ENCODE measurements at places on chromosomes 12 and 14. TPM values are rescaled to one million over a fixed set of nuclear protein-coding genes. Genes with fewer than 3 reads are reported as not detected.

DNA sequence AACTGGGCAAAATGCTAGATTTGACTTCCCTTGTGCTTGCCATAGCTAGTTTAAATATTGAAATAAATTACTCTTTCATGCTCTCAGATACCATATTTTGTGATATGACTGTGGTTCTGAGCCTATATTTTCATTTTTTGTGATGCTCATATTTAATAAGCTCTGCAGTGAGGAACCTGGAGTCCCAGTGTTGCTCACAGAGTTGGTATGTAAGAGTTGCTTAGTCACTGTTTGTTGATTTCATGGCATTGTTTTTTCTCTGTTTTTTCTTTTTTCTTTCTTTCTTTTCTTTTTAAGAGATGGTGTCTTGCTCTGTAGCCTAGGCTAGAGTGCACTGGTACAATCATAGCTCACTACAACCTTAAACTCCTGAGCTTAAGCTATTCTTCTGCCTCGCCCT is 750.5 kb upstream of the TMEM132C start:
- H3K4me1 ChIP-seq: no peaks in the 10 kb centered on the region
- H3K4me3 ChIP-seq: no peak overlapping the region
- no peak overlapping the region for H3K27ac ChIP-seq
- H3K36me3 ChIP-seq: no peaks in the 10 kb centered on the region

- H3K27ac ChIP-seq: no peak overlapping the region
- no peaks in the 10 kb centered on the region for H3K36me3 ChIP-seq
- DNase-seq: peak; percentile 18
- H3K27me3 ChIP-seq: no peaks in the 10 kb centered on the region
- no peaks in the 10 kb centered on the region for H3K4me1 ChIP-seq
Measured at GRCh38 chr12:87815771-87816585, 213.2 kb downstream of the C12orf50 start.

GRCh38 chr12:116876151-116876869 is 4.9 kb downstream of the HRK start:
- H3K36me3 ChIP-seq: no peaks in the 10 kb centered on the region
- H3K4me3 ChIP-seq: no peak overlapping the region
- H3K27me3 ChIP-seq: peaks cover 70% of the 10 kb centered on the region
- DNase-seq: no peak
- H3K4me1 ChIP-seq: no peaks in the 10 kb centered on the region

DNA sequence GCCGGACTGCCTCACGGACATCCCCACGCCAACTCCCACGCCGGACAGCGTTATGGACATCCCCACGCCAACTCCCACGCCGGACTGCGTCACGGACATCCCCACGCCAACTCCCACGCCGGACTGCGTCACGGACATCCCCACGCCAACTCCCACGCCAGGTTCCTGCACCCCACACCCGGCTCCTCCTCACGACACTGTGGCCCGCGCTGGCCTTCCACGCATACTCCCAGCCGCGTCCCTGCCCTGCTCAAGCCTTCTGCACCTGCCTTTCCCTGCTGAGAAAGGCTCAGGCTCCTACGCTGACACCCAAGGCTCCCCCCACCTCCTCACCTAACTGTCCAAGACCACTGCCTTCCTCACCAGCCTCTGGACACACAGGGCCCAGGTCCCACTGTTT is 9.7 kb downstream of the CACNA2D4 start:
- H3K27ac ChIP-seq: no peak overlapping the region
- H3K4me1 ChIP-seq: no peaks in the 10 kb centered on the region
- no peak for DNase-seq
- no peak overlapping the region for H3K4me3 ChIP-seq
- H3K27me3 ChIP-seq: no peaks in the 10 kb centered on the region

DNA sequence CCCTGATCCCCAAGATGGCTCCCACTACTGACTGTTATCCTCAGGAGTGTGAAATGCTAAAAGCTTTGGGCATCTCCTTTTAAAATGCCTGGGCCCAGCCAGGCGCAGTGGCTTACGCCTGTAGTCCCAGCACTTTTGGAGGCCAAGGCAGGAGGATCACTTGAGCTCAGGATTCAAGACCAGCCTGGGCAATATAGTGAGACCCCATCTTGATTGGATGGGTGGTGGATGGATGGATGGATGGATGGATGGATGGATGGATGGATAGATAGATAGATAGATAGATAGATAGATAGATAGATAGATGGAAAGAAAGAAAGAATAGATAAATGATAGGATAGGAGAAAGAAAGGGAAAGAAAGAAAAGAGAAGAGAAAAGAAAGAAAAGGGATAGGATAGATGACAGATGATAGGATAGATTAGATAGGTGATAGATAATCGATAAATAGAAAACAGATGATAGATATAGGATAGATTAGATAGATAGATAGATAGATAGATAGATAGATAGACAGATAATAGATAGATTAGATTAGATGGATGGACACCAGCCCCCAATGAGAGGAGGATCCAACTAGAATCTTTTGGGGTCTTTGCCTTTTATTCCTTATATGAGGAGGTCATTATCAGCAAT is 9.5 kb downstream of the P2RX4 start:
- no peak overlapping the region for H3K27ac ChIP-seq
- no peak for DNase-seq
- no peak overlapping the region for H3K4me3 ChIP-seq
- no peaks in the 10 kb centered on the region for H3K36me3 ChIP-seq
- no peaks in the 10 kb centered on the region for H3K4me1 ChIP-seq

DNA sequence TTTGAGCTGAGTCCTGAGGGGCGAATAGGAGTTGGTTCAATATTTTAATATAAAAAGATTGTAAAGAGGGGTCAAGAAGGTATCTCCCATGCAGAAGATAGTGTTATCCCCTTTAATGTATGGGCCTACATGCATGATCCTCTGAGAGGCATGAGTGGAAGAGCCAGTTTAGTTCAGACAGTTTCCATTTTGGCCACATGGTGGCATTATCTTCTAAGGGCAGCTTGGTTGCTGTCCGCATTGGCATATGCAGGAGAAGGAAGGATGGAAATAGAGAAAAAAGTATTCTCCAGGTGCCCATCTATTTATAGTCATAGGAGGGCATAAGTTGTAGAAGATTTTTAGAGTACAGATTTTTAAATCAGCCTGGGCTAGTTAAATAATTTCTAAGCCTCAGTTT is 5.4 kb downstream of the SAMD4A start:
- no peak overlapping the region for H3K27ac ChIP-seq
- H3K27me3 ChIP-seq: no peaks in the 10 kb centered on the region
- no peak overlapping the region for H3K4me3 ChIP-seq
- peak; percentile 18 for DNase-seq

DNA sequence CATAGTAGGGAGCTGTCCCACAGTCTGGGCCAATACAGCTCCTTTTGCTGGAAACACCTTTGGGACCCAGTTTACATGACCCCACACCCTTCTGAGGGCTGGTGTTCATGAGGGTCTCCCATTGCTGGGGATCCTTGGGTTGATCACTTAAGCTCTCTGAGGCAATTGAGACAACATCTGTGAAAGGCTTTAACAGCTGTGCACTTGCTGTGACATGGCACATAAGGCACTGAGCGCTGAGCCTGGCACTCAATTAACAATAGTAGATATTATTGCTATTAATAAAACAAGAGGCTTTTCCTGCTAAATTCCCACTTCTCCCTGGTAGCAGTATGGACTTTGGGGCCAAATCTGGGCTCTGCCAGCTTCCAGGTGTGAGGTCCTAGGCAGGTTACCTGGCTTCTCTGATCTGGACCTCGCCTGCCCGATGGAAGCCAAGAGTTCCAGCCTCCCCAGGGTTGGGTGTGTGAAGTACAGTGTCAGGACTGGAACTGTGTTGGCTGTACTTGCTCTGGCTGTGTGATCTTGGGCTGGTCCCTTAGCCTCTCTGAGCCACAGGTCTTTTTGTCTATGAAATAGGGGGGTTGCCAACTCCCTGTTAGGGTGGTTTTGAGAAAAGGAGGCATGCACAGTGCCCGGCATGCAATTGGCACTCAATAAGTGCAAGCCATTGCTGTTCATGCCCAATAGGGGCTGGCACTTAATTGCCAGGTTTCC is 3.1 kb downstream of the SH2B3 start:
- H3K4me1 ChIP-seq: peaks cover 39% of the 10 kb centered on the region
- no peaks in the 10 kb centered on the region for H3K27me3 ChIP-seq
- H3K36me3 ChIP-seq: no peaks in the 10 kb centered on the region
- H3K27ac ChIP-seq: peak overlapping the region; percentile 71
- H3K4me3 ChIP-seq: no peak overlapping the region

GRCh38 chr14:69432364-69432763 is 33.9 kb downstream of the SLC39A9 start:
- no peaks in the 10 kb centered on the region for H3K4me1 ChIP-seq
- DNase-seq: no peak
- H3K27ac ChIP-seq: no peak overlapping the region
- peaks cover 3% of the 10 kb centered on the region for H3K36me3 ChIP-seq
- H3K4me3 ChIP-seq: no peak overlapping the region

DNA sequence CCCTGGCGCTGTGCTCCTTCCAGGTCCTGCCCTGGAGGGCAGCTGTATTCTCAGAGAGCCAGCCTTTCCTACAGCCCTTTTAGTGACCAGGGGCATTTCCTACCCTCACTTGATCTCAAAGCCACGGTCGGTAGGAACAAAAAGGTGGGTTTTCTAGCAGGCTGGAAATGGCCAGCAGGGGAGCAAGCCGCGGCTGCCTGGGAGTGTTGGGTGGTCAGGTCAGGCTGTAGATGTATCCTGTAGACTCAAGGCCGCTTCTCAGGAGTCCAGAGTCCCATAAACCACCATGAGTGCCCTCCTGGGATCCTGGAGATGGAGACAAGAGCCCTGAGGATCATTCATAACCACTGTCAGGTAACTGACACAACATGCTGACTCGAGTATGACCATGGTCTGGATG is 18.6 kb downstream of the CINP start:
- no peak overlapping the region for H3K4me3 ChIP-seq
- H3K27ac ChIP-seq: no peak overlapping the region
- H3K4me1 ChIP-seq: no peaks in the 10 kb centered on the region
- no peaks in the 10 kb centered on the region for H3K27me3 ChIP-seq
- peaks cover 15% of the 10 kb centered on the region for H3K36me3 ChIP-seq
- DNase-seq: no peak

KRT80 gene
- total RNA-seq: 1.8 TPM

SLC10A1 gene
- not detected for total RNA-seq

DNA sequence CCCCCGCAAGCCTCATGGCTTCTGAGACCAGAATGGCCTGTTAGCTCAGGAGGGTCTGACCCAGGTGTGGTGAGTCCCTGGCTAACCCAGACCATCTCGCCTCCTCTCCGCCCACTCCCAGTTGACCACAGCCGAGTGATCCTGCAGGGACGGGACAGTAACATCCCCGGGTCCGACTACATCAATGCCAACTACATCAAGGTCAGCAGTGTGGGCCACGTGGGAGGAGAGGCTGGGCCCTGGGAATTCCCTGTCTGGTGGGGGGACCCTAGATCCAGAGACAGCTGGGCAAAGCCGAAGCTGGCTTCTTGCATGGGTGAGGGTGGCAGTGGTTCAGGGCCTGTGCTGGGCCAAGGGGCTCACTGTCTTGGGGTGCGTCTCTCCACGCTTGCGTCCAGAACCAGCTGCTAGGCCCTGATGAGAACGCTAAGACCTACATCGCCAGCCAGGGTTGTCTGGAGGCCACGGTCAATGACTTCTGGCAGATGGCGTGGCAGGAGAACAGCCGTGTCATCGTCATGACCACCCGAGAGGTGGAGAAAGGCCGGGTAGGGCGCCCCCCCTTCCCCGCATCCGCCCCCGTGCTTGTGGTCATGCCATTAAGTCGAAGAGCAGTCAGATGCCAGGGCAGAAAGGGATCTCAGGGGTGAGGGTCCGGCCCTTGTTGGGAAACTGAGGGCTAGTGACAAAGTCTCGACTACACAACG is 5.0 kb downstream of the PTPN6 start:
- peaks cover 24% of the 10 kb centered on the region for H3K36me3 ChIP-seq
- H3K4me1 ChIP-seq: no peaks in the 10 kb centered on the region
- DNase-seq: no peak
- H3K27ac ChIP-seq: no peak overlapping the region
- H3K27me3 ChIP-seq: no peaks in the 10 kb centered on the region

GRCh38 chr12:22410486-22410885 is 76.0 kb upstream of the ST8SIA1 start:
- H3K36me3 ChIP-seq: no peaks in the 10 kb centered on the region
- H3K27ac ChIP-seq: no peak overlapping the region
- no peak overlapping the region for H3K4me3 ChIP-seq
- DNase-seq: no peak
- peaks cover 10% of the 10 kb centered on the region for H3K4me1 ChIP-seq
- H3K27me3 ChIP-seq: no peaks in the 10 kb centered on the region

SMCO2 gene
- not detected for total RNA-seq

RHOJ gene
- 22.9 TPM for total RNA-seq

GRCh38 chr12:56518570-56518969 is 3.0 kb upstream of the RBMS2 start:
- peaks cover 13% of the 10 kb centered on the region for H3K4me1 ChIP-seq
- no peaks in the 10 kb centered on the region for H3K36me3 ChIP-seq
- peak overlapping the region; percentile 31 for H3K27ac ChIP-seq
- no peak overlapping the region for H3K4me3 ChIP-seq

TPH2 gene
- not detected for total RNA-seq

GRCh38 chr12:58570411-58570810 is 349.9 kb downstream of the LRIG3 start:
- no peak for DNase-seq
- H3K4me3 ChIP-seq: no peak overlapping the region
- no peaks in the 10 kb centered on the region for H3K36me3 ChIP-seq
- H3K27ac ChIP-seq: no peak overlapping the region
- peaks cover 2% of the 10 kb centered on the region for H3K4me1 ChIP-seq
- H3K27me3 ChIP-seq: no peaks in the 10 kb centered on the region

DNA sequence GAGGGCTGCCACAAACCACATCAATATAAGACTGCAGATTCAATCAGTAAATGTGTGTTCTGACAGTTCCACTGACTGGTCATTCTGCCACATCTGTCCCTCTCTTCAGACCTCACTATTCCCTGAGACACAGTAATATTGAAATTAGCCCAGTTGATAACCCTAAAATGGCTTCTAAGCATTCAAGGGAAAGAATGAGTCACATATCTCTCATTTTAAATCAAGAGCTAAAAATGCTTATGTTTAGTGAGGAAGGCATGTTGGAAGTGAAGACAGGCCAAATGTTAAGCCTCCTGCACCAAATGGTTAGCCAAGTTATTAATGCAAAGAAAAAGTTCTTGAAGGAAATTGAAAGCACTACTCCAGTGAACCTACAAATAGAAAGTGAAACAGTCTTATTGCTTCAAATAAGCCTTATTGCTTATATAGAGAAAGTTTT is 24.5 kb upstream of the KIF21A start:
- DNase-seq: no peak
- no peaks in the 10 kb centered on the region for H3K36me3 ChIP-seq
- no peaks in the 10 kb centered on the region for H3K4me1 ChIP-seq
- no peak overlapping the region for H3K4me3 ChIP-seq

EML1 gene
- 88.0 TPM for total RNA-seq

RNASE1 gene
- 511 TPM for total RNA-seq

ADAM21 gene
- 0.17 TPM for total RNA-seq

CCDC196 gene
- total RNA-seq: not detected

PPP2R5E gene
- total RNA-seq: 42.5 TPM
